ENCODE measurements at places on chromosomes 16 and 17.
A peak's percentile ranks its signal among the peaks of the same experiment; 100 is the strongest.

DNA sequence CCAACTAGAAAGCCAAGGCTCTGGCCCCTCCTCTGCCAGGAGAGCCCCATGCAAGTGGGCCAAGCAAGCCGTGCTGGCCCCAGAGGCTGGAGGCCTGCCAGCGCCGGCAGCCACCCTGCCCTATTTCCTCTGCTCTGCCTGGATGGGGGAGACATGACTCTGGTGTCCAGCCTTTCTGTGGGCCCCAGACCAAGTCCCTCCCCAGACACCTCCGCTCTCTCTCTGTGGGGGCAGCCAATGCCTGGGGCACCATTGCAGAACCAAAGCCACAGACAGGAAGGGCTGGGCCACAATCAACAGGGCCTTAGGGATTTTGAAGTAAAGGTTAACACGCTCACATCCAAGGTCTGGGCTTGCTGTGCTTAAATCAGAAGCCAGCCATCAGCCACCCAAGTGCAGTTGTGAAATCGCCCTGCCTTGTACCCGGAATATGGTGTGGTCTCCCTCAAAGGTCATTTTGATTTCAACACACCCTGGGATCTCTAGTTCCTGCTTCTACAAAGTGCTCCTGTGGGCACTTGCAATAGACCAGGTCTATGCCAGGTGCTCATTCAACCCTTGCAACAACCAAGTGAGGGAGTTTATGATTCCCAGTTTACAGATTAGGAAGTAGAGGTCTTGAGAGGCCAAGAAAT is 63.5 kb upstream of the TEX2 start:
- no peak for DNase-seq

DNA sequence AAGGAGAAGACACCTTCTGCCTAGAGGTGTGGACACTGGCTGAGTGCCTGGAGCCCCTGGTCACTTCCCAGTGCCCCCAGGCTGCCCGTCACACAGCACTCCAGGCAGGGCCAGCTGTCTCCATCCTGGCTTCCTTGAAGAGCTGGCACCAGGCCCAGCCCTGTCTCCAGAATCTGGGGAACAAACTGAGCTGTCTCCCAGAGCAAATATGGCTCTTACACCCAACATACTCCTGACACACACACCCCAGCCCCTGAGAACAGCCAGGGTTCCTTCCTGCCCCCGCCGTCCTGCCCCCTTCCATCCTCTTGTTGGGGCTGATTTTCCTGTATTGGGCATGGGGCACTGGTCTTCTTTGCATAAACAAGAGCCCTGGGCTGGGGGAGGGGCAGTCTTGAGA is 9.1 kb downstream of the NHERF1 start:
- peak; percentile 28 for DNase-seq

DNA sequence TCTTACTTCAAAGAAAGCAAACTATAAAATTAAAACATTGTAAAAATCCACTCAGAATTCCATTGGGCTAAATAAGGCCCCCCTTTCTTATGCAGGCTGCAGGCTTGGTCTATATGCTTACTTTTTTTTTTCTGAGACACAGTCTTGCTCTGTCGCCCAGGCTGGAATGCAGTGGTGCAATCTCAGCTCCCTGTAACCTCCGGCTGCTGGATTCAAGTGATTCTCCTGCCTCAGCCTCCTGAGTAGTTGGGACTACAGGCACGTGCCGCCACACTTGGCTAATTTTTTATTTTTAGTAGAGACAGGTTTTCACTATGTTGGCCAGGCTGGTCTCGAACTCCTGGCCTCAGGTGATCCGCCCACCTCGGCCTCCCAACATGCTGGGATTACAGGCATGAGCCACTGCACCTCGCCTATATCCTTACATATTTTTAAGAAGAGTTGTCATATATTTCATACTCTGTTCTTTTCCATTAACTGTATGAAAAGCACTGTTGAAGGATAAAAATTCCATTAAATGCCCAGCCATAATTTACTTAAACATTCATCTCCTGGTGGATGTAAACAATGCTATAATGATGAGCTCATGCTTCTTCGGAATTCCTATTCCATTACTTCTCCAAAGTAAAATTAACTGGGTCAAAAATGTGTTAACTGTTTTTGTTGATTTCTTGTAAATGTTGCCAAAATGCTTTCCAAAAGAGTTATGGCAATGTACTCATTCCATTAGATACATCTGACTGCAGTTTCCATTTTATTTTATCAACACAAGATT is 17.8 kb downstream of the SNN start:
- DNase-seq: no peak

GRCh38 chr16:14248791-14249190 is 177.7 kb downstream of the MRTFB start:
- no peak for DNase-seq

- DNase-seq: no peak
These were observed 21.0 kb downstream of the SNN start for GRCh38 chr16:11689031-11689840.

GRCh38 chr17:51645056-51645455 is 384.7 kb downstream of the UTP18 start:
- DNase-seq: no peak

All from anterior cingulate cortex (tissue), 58 donors.